T follicular helper cell (primary cell): ENCODE measurements at places on chromosomes 5 and 9.

- no peak for DNase-seq
Measured at GRCh38 chr5:355379-355935, 33.9 kb downstream of the AHRR start.

DNA sequence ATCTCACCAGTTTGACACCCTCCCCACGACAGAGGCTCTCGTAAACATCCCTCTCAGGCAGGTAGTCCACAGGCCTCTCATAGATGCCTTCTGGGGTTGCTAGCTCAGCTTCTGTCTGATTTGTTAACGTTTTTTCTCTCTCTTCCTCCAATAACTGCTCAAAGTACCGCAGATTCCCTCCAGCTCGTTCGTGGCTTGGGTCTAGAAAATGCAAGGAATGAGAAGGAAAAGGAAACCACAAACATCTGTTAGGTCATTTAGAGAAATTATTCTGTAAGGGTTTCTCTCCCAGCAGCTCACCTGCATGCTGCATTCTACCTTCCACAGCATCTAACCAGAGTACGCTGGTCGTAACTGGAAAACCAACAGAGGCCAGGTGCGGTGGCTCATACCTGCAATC lies 18.5 kb downstream of the P4HA2 start:
- DNase-seq = no peak

GRCh38 chr9:79583952-79584654 lies 12.3 kb downstream of the TLE4 start:
- DNase-seq = no peak

DNA sequence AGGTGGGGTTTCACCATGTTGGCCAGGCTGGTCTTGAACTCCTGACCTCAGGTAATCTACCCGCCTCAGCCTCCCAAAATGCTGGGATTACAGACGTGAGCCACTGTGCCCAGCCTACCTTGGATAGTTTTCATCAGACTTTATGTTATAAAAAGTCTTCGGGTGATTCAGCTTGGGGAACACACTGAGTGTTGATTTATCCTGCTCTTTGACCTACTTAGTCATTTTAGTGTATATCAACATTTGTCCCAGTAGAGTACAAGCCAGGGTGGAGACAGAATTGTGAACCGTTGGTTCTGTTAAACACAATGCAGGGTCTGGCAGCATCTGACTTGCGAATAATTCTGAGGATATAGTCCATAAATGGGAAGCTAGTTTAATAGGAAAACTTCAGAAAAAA lies 39.7 kb downstream of the NFX1 start:
- DNase-seq = no peak

GRCh38 chr9:135179976-135180375 lies 92.5 kb downstream of the OLFM1 start:
- DNase-seq = no peak

GRCh38 chr9:113502427-113503034 lies 39.0 kb downstream of the RGS3 start:
- DNase-seq = no peak

DNA sequence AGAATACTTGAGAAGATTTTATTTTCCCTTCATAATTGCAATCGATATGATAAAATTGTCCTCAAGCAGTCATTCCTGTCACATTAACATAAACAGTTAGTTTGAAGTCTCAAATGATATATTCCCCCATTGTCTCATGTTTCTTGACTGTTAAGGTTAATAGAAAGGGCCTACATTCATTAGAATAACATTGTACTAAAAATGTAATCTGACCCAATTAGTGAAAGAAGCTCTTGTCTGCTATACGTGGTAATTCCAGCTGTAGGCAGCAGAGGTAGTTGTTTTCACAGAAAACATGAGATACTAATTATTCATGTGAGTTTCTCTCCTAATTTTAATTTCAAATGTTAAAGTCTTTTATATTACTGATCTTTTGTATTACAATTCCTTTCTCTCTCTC lies 25.9 kb upstream of the AP3B1 start:
- DNase-seq = no peak

GRCh38 chr5:76269932-76270610 lies 133.0 kb upstream of the IQGAP2 start:
- no peak for DNase-seq

DNA sequence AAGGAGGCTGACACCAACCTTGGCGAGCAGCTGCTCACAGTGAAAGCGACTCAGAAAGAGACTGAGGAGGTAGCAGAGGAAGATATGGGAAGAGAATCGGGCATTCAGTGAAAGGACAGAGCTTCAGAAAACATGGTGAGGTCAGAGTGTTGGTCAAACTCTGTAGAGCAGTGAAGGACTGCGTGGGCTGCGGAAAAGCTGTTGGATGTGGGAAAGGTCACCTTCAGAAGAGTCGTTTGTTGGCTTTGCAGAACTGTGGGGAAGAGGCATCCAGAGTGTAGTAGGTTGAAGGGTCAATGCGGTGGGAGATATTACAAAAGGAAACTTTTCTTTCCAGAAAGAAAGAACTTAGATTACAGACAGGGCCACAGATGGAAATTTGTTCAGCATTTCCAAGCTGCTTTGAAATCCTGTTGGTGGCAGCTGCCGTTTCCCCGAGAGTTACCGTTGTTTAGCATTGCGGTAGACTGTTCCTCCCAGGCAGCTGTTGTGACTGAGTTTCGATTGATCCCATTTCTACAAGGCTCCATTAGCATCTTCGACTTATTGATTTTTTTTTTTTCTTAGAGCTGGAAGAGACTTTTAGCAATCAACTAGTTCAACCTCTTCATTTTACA lies 58.3 kb upstream of the AFAP1L1 start:
- DNase-seq = no peak

DNA sequence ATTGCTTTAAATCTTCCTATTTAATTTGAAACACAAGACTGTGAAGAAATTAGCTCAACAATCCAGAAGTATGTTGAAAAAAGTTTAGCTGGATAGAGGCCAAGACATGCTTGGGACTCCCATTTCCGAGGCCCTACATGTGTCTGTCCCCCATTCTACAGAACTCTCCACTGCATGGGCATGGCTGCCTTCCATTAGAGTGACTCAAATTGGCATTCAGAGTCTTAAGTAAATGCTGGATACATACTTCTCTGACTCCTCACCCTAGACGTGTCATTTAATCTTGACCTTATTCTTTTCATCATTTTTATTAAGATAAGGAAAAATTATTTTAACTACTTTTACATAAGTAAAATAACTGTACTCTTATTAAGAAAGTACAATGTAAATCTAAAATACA lies 530.4 kb upstream of the CDH9 start:
- DNase-seq = no peak

- DNase-seq = no peak
Measured at GRCh38 chr5:78738104-78738503, 89.5 kb upstream of the LHFPL2 start.

- no peak for DNase-seq
Measured at GRCh38 chr5:41790038-41790776, 80.0 kb downstream of the OXCT1 start.

- DNase-seq = no peak
Measured at GRCh38 chr9:22383718-22384117, 62.9 kb upstream of the DMRTA1 start.

- DNase-seq = no peak
Measured at GRCh38 chr9:103819936-103820335, 274.2 kb upstream of the SMC2 start.

DNA sequence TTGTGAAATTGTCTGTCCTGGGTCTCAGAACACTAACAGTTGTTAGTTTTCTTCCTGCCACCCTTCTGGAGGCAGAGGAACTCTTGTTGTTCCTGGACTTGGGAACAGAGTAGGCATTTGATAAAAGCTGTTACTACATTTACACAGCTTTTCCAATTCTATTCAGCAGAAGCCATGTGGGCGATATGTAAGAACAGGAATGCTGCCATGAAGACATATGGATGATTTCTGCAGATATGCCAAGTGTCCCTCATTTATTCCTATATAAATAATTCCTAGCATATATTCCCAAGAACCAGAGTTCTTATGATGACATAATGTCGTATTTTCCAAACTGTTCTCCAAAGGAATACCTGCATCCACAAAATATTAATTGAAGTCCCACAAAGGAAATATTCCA lies 135.9 kb upstream of the DAB2 start:
- no peak for DNase-seq

GRCh38 chr5:108793207-108793606 lies 45.5 kb downstream of the FER start:
- DNase-seq = no peak

- peak; percentile 17 for DNase-seq
Measured at GRCh38 chr9:136138566-136138965, 19.9 kb upstream of the TMEM250 start.

DNA sequence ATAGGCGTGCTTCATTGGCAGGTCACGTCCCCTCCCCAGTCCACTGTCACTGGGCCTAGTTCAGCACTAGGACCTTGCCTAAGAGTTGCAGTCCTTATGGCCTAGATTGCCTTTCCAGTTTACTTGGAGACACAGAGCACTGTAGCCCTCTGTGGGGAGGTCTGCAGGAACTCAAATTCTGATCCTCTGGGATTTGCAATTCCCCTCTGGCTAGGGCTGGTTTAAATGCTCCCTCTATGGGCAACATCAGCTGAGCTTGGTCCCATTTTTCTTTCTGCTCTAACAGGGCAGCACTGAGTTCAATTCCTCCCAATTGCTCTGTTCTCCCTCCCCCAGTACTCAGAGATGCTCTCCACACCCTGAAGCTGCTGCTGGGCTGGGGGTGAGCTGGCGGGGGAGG lies 358.2 kb downstream of the HTR1A start:
- DNase-seq = no peak

DNA sequence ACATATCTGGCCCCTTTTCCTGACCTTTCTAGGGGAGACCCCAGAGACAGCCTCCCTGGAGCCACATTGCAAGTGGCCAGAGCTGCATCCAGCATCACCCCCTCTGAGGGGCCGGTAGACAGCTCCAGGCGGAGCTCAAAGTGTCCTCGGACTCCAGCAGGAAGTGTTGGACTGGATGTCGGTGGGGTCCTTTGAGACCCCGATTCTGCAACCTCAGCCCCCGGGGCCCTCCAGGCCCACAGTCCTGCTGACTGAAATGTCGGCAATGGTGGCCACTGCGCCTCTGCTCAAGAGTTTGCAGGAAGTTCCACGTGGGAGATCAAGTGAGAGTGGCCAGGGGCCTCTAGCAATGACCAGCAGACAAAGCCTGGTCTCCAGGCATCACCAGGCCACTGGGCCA lies 115.9 kb upstream of the FOXD4L5 start:
- DNase-seq = no peak

DNA sequence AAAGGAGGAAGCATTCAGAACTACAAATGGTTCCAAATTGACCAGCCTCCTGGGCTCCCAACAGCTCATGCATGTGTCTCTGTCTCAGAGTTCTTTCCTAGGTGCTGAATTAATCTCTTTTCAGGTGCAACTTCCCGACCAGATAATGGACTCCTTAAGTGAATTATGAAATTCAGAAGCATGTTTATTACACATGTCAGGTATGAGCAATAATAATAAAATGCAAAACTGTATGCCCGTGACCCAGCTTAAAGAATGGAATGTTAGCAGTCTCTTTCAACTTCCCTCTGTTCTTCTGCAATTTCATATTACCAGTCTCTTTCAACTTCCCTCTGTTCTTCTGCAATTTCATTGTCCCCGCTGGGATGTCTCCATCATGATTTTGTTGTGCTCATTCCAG lies 60.4 kb downstream of the FBXL7 start:
- DNase-seq = no peak

DNA sequence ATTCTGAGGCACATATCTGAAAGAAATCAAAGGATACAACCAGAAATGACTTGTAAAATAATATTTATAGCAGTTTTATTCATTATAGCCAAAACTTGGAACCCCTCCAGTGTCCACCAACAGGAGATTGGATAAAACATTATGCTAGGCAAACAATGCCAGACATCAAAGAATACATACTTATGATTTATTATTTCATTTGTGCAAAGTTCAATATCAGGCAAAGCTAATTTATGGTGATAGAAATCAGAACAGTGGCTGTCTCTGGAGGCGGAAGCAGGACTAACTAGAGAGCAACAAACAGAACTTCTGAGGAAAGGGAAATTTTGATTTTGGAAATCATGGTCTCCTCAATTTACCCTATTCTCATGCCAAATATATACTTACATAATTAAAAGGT lies 193.1 kb downstream of the ICE1 start:
- DNase-seq = no peak
